ENCODE measurements at places on chromosomes 4 and X. TPM values are rescaled to one million over a fixed set of nuclear protein-coding genes. Genes with fewer than 3 reads are reported as not detected.
A peak's percentile ranks its signal among the peaks of the same experiment; 100 is the strongest.

Gene HHIP
- 17.5 TPM for total RNA-seq

Gene CENPI
- 0.24 TPM for total RNA-seq

Gene HSFX4
- not detected for total RNA-seq

Gene TCEAL5
- not detected for total RNA-seq

Gene PPEF2
- total RNA-seq, result not detected

Gene TDO2
- total RNA-seq, result 158 TPM

Gene IKBKG
- 41.2 TPM for total RNA-seq

Gene PAGE5
- total RNA-seq, result not detected

Gene EMCN
- total RNA-seq, result 5.4 TPM

Gene LUZP4
- not detected for total RNA-seq

Gene SRPK3
- total RNA-seq, result not detected

- DNase-seq, result peak; percentile 90
Observed at GRCh38 chrX:49199906-49200771, at the start of gene SYP. SYP (minus strand) TSS chrX:49200193; CDS start chrX:49200186, 7 bp downstream.

DNA sequence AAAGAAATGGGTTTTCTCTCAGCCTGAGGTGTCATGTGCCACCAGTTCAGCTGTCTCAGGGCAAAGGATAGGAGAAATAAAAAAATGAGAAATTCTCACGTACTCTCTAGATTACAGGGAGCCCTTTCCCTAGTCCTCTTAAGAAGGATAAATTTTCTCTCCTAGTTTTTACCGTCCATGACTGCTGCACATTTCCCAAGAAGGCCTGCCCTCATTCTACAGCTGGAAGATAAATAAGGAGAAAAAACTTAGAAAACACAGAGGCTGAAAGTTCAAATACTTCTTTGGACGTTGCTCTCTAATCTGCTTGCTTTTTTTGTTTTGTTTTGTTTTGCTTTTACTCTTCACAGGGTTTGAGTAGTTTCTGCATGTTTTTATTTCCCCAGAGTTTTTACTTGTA is 211.9 kb downstream of the DCAF12L2 start:
- no peak for DNase-seq

GRCh38 chrX:106611679-106612392 is at the start of gene RADX:
RADX (plus strand) TSS chrX:106611978; CDS start chrX:106612081, 103 bp downstream.
- DNase-seq, result peak; percentile 88

DNA sequence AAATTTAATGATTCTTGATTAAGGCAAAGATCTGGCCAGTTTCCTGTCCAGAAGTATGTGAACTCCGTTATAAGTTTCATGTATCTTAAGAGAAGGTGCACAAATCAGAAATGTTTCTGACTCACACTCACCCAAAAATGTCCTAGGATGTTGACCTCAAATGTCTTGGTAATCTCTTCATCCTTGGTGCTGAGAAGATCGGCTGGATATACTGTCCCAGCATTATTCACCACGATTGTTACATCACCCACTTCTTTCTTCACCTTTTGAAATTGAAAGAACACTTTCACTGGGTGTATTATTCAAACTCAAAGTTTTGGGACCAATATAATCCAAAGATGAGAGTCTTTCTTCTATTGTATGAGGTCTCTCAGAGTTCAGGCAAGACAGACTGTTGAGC is 5.7 kb downstream of the HSD17B13 start:
- no peak for DNase-seq

DNA sequence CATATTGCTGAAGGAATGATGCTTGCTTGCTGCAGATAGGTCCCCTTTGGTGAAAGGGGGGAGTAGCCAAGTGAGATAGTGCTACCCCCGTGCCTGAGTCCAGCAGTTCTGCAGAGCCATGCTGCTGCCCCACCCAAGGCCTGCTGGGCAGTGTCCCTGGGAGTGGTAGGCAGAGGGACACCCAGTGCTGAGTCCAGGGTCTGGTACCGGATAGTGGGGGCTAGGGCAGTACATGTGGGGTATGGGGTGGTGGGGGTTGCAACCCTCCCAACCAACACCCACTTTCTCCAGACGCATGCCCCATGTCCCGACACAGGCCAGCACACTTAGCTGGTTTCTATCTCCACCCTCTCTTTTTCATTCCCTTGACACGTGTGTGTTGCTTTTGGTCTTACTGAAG is 62.0 kb upstream of the TLR2 start:
- DNase-seq, result no peak

- no peak for DNase-seq
Observed at GRCh38 chr4:76538296-76538695, 103.3 kb downstream of the SHROOM3 start.

GRCh38 chr4:142567620-142568451 is 278.3 kb downstream of the INPP4B start:
- DNase-seq, result no peak

GRCh38 chr4:797066-797465 is 28.9 kb downstream of the CPLX1 start:
- peak; percentile 73 for DNase-seq

- DNase-seq, result no peak
Observed at GRCh38 chrX:85288992-85289723, 45.4 kb downstream of the ZNF711 start.

- no peak for DNase-seq
Observed at GRCh38 chr4:176709417-176709816, 83.3 kb downstream of the VEGFC start.

DNA sequence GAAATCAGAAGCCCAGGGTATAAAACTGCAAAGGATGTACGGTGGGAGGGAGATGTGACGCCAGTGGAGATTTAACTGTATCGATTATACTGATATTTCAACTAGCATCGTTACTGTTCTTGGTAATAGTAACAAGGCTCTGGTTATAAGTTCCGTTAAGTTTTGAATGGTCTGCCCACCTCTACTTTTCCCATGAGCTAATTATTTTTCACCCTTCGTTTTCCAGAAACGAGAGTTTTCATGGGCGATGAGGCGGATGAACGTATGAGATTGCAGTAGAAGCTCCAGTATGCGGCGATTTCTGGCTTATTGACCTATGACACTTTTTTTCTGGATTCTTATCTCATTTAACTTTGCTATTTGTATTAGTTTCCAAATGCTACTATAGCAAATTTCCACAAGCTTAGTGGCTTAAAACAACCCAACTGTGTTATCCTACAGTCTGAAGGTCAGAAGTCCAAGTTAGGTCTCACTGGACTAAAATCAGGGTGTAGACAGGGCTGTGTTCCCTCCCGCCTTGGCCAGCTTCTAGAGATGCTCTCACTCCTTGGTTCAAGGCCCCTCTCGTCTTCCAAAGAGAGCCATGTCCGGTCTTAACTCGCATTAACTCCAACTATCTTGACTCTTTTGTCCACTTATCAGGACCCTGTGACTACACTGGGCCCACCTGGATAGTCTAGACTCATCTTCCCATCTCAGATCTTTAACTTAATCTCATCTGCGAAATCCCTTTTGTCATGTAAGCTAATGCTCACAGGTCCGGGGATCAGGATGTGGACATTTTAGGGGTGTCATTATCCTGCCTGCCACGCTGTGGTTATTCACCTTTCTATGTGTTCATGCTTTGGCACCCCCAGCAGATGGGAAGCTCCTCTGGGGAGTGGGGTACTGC is 122.5 kb downstream of the IRF2 start:
- no peak for DNase-seq

- no peak for DNase-seq
Observed at GRCh38 chr4:7863911-7864681, 75.6 kb downstream of the AFAP1 start.

- no peak for DNase-seq
Observed at GRCh38 chr4:84901740-84902281, 64.7 kb downstream of the WDFY3 start.

DNA sequence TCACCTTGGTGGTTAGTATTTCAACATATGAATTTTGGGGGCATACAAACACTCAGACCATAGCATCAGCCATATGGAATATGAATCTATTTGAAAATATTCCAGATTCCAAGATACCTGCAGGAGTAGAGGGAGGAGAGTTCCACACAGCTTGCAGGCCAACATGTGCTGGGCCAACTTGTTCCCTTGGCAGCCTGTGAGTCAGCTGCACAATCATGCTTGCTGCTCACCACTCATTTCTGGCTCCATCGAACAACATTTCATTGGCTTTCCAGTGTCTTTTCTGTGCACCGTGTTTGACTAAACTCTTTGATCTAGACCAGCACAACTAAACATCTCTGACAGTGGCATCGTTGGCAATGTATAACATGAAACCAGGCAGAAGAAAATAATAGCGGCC is 282.5 kb upstream of the RASGEF1B start:
- no peak for DNase-seq

DNA sequence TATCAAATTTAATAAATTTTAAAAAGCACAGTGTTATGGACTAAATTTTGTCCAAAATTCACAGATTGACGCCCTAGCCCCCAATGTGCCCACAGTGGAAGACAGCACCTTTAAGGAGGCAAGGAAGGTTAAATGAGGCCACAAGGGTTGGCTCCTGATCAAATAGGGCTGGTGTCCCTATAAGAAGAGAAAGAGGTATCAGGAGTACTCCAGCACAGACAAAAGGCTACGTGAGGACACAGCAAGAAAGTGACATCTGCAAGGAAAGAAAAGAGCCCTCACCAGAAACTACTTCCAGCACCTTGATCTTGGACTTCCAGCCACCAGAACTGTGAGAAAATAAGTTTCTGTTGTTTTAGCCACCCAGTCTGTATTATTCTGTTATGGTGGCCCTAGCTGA is 48.8 kb downstream of the FAM13A start:
- DNase-seq, result no peak

GRCh38 chrX:49243166-49243565 is 7.9 kb downstream of the CCDC22 start:
- no peak for DNase-seq

DNA sequence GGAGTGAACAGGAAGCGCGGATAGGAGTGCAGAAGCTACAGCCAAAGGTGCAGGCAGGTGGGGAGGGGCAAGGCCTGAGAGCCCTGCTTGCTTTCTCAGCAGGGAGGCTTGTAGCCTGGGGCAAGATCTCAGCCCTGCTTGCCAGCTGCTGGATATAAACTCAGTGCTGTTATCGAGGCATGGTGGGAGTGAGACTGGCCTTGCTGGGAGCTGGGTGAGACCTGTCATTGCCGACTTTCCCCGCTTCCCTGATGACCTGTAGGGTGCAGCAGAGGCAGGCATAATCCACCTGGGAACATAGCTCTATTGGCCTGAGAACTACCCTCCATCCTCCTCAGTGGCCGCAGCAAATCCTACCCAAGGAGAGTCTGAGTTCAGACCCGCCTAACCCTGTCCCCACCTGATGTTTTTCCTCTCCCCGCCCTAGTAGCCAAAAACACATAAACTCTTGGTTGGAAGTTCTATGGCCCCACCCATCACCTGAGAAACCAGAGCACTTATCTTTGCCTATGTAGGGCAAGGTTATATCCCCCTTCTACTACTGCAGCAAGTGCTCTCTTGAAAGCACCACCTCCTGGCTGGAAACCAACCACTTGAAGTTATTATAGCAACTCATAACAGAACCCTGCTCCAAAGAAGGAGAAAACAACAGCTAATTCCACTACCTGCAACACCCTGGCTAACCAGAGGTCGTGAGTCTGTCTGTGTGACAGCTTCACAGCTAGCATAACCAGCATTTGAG is 80.7 kb downstream of the FHIP1A start:
- no peak for DNase-seq

- DNase-seq, result no peak
Observed at GRCh38 chr4:123338715-123339114, 57.9 kb upstream of the SPRY1 start.

DNA sequence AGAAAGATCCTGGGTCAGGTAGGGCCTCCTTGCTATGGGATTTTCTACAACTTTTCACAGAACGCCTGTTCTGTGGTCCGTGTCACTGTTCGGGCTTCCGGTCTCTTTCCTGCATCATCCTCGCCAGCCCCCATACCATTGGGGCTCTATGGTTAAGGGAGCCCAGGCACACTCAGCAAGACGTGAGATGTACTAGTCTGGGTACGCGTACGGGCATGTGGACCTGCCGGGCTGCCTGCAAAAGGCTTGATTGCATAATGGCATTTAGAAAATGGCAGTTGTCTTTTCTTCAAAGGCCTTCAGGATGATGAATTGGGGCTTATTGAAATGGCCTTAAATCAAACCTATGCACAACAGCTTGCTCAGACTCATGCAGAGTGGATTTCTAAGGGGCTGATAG is 86.7 kb downstream of the CNGA2 start:
- no peak for DNase-seq

GRCh38 chr4:89658701-89659024 is 178.3 kb downstream of the SNCA start:
- no peak for DNase-seq
